ENCODE measurements at places on chromosomes 1 and 21. TPM values are rescaled to one million over a fixed set of nuclear protein-coding genes. Genes with fewer than 3 reads are reported as not detected.

ARHGAP29 gene
- total RNA-seq, result 48.8 TPM

IFI6 gene
- total RNA-seq, result 427 TPM

MATN1 gene
- 0.15 TPM for total RNA-seq

S100B gene
- not detected for total RNA-seq

CASQ2 gene
- 0.44 TPM for total RNA-seq

HTR6 gene
- not detected for total RNA-seq

BSND gene
- not detected for total RNA-seq

ADAM30 gene
- total RNA-seq, result not detected

KCNH1 gene
- 0.09 TPM for total RNA-seq

CR1L gene
- not detected for total RNA-seq

PEAR1 gene
- total RNA-seq, result 9.7 TPM

COL6A1 gene
- total RNA-seq, result 280 TPM

RAB3B gene
- not detected for total RNA-seq

RGSL1 gene
- total RNA-seq, result not detected

TMEM269 gene
- 0.20 TPM for total RNA-seq

LDLRAD1 gene
- 3.4 TPM for total RNA-seq

PLEKHA6 gene
- total RNA-seq, result 4.2 TPM

FAM163A gene
- total RNA-seq, result 0.10 TPM

NBPF10 gene
- total RNA-seq, result 2.1 TPM

TNFRSF9 gene
- total RNA-seq, result 0.46 TPM

STYXL2 gene
- total RNA-seq, result 0.30 TPM

HPCAL4 gene
- total RNA-seq, result under 0.01 TPM

DCDC2B gene
- total RNA-seq, result 0.11 TPM

SUSD4 gene
- 2.9 TPM for total RNA-seq

LIPI gene
- not detected for total RNA-seq

AMY1C gene
- 5.7 TPM for total RNA-seq

NKAIN1 gene
- total RNA-seq, result not detected

ALX3 gene
- not detected for total RNA-seq

CDC7 gene
- 2.1 TPM for total RNA-seq

FCRLA gene
- total RNA-seq, result 1.0 TPM

FYB2 gene
- total RNA-seq, result 2.4 TPM

S100A4 gene
- total RNA-seq, result 424 TPM

DDR2 gene
- total RNA-seq, result 53.3 TPM

CD1B gene
- total RNA-seq, result not detected

Measured in upper lobe of left lung (tissue), 6 donors.